GM18507 (cell line): ENCODE measurements at places on chromosomes 11 and 22.

- DNase-seq = no peak
Observed at GRCh38 chr11:134759855-134760254, 347.8 kb upstream of the B3GAT1 start.

GRCh38 chr11:69462106-69462951, 19.1 kb upstream of the LINC01488 start:
- no peak for DNase-seq

GRCh38 chr11:94183886-94184264, 55.2 kb downstream of the PANX1 start:
- DNase-seq = peak; percentile 12

DNA sequence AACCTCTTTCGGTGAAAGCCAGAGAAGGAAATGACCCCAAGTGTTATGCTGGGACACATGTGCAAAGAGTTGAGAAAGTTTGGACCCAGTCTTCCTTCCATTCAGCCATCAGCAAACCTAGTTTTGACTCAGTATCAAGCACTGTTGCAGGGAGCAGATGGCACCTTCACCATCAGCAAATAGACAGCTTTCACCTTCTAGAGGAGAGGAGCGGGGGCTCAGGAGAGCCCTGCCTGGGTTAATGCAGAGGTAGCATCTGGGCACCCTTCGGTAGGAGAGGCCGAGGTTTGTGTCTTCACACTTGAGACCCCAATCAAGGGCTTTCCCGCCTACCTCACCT, 16.2 kb upstream of the MFRP start:
- DNase-seq = no peak

DNA sequence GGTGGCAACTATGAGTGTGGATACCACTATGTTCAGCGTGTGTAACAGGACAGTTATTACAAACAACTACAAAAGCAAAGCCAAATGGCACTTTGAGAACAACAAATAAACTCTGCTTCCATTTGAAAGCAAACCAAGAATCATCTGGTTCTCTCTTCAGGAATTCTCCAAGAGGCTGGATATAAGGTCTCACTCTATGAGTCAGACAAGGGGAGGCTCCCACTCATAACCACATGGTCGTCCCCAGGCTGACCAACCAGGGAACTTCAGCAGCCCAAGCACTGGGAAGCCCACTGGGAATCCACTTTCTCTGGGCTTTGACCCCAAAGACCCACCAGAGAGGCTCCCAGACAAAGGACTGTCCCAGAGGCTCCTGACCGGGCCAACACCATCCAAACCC, 35.3 kb downstream of the DGCR2 start:
- no peak for DNase-seq

DNA sequence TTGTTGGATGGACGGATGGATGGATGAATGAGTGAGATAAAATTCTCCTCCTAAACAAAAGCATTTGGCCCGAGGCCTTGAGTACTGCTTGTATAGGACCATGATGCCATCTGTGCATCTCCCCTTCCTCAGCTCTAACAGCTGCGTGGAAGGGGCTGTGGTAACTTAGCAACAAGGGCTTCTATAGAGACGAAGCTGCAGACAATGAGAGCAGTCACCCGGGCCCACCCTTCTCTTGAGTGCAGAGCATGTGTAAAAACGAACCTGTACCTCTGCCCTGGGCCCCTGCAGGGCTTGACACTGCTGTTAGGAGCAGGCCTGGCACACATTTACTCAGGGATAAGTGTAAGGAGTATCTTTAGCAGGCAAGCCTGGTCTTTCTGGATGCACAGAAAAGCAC, 391.5 kb downstream of the CADM1 start:
- no peak for DNase-seq

DNA sequence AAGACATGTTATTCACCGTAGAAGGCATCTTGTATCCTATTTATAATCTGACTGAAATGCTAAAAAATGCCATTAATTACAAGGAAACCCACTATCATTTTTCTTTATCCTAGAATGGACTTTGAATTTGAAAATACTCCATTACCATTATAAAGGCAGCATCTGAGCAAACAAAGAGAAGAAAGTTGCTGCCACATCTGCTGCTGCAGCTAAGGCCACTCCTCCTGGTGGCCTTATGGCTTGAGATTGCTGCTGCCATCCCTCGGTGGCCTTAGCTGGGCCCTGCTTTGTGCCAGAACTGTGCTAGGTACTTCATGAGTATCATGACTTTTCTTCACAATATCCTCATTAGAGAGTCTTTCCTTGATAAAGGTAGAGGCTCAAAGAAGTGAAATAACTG, 1210.1 kb upstream of the TENM4 start:
- DNase-seq = no peak

DNA sequence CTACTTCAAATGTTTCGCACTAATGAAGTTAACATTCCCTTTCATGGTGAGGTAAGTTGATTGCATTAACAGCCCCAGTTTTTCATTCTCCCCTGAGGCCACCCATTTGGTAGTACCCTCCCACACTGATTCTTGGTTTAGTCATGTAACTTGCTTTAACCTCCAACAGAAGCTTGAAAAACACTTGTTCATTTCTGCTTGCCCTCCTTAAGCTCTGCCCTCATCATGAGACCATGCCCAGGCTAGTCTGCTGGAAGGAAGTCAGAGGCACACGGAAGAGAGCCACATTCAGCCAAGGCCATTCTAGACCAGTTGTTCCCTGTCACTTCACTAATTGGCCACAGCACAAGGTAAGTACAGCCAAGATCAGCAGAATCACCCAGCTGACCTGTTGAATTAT, 50.7 kb upstream of the CD44 start:
- no peak for DNase-seq

- no peak for DNase-seq
Observed at GRCh38 chr11:81444297-81444696, 1289.4 kb downstream of the FAM181B start.

DNA sequence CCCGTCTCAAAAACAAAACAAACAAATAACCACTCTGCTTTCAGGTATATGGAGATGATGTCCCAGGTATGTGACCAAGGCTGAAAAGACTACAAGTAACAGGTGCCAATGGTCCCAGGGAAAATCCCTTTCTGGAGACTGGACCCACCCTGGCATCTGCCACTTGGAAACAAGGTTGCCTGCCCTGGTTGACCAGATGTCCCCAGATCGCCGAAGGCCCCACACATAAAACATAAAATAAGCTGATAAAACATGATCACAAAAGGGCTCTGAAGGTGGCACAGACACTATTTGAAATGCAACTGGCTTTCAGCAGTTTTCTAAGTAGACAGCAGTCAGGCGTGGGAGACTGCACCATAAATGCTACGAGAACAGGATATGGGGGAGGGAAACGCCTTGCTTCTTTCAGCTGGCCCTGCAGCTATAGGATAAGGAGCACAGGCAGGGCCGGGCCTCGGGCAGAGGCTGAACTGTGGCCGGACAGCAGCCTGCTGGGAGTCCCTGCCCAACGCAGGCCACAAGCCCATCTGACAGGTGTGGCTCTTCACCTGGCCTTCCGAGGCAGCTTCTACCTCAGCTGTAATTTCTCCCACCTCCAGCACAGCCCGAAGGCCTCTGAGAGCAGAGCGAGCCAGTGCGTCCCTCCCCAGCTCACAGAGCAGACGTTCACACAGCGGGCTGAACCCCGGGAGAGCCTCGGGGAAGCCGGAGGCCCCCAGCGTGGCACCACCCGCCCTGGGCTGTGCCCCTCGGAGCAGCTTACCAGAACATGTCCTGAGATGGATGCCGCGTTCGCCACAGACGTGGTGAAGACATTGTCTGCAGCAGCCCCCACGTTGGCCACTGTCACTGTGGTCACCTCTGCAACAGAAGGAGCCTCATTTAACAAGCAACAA, 4.0 kb downstream of the DEAF1 start:
- no peak for DNase-seq
